ENCODE measurements at places on chromosomes 7 and 10.
A peak's percentile ranks its signal among the peaks of the same experiment; 100 is the strongest.

DNA sequence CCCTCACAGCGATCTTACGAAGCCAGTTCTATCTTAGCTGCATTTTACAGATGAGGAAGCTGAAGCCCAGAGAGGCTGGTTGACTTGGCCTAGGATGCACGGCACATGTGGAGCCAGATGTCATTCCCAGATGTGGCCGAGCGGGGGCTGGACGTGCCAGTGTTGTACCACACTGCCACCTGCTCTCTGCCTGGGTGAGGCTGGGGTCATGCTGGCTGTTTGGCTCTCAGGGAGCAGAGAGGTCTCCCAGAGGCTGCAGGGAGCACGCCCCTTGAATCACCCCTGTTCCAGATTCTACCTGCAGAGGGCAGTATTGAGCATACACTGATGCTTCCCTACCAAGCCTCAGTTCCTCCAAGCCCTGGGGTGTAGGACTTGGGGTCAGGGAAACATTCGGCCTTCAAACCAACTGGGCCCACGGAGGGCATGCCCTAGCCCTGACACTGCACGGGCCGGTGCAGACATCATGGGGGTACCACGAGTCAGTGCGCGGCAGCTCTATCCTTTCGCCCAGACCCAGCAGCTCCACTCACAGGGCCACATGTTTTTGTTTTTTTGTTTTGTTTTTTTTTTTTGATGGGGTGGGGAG lies 3.8 kb upstream of the GTF2IRD1 start:
- peak; percentile 71 for DNase-seq

GRCh38 chr7:6147627-6148026 lies 116.5 kb downstream of the ANKRD61 start:
- no peak for DNase-seq

DNA sequence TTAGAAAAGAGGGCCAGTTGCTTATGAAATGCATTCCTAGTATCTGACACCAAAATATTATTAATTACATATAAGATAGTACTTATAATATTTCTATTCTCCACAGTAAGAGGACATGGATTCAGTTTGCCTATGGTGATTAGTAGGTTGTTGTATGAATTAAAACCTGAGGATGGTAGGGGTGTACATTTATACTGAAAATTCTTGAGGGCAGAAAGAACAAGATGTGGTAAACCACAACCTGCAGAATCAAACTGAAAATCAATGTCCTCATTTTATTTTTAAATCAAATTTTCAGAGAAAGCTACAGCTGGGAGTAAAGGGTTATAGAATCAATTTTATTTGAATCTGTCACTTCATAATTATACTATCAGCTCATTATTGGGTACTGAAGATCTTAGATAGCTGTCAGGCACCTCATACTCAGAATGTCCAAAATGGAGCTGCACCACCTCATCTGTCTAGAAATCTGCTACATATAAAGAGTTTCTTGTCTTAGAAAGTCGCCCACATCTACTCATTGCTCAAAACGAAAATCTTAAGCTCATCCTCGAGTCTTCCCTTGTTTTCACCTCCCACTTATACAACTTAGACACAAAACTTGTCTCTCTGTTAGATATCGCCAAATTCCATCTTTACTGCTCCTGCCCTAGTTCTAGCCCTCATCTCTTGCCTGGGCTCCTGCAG lies 65.4 kb downstream of the MYO3A start:
- DNase-seq: peak; percentile 6

DNA sequence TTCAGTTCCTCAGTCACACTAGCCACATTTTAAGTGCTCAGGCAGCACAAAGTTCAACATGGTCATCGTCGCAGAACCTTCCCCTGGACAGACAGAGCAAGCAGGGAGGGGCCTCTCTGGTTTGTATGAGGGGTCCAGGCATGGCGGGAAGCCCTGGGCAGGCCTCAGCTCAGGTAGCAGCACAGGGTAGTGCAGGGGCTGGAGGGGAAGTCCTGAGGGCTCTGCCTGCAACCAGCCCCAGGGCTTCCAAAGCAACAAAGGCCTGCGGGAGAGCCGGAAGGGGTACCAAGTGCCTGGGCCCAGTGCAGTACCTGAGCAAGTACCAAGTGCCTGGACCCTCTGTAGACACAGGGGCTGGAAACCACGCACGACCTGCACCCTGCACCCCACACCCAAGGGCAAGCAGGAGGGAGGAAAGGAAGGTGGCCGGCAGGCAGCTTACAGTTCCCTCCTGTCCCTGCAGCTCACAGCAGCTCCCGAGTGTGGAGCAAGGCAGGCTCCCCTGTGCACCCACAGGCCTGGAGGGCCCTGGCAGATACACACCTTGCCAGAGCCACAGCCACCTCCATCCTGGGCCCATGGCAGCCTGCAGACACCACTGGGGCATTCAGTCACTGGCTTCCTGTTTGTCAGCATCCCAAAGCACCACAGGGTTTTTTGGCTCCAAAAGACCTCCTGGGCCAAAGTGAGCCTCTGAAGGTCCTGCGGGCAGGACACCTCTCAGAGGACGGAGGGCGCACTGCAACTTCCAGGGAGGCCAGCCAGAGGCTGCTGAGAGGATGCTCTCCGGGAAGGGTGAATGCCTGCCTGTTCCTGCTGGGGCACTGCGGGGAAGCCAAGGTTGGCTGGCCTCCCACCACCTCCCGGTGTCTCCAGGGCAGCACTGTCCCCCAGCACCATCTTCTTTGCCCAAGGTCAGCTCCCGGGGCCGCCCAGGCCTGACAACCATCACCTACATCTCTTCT lies 6.5 kb upstream of the RET start:
- DNase-seq: no peak

DNA sequence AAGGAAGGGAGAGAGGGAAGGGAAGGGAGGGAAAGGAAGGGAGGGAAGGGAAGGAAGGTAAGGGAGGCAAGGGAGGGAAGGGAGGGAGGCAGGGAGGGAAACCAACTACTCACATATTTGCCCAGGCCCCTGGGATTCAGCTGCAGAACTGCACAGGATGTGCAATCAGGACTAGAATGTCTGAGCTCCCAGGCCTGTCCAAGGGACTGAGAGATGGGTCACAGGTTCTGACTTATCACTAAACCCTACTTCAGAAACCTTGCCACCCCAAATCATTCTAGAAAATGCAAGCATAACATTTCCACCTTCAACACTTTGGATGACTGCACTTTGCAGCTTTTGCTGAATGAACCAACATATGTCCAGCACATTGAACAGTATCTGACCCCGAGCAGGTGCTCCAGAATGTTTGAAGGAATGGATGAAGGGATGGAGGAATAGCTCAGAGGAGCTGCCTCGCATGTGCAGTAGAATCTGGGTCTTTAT lies 245.3 kb downstream of the KCNMA1 start:
- no peak for DNase-seq

GRCh38 chr10:126431816-126432215 lies 43.5 kb upstream of the ADAM12 start:
- DNase-seq: no peak

GRCh38 chr7:114008696-114009095 lies 89.9 kb upstream of the PPP1R3A start:
- DNase-seq: no peak

DNA sequence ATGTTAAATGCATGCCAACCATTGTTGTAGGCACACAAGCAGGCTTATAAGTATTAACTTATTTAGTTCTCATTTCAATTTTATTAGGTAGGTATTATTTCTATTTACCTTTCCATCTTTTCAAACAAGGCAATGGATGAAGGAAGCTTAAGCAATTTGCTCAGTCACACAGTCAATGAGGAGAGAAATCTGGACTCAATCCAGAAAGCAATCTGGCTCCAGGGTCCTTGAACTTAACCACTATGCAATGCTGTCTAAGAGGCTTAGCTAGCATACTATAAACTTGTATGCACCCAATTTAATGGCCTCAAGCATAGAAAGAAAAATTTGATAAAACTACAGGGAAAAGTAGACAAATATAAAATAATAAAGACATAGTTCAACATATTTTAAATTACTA lies 88.6 kb downstream of the VWDE start:
- no peak for DNase-seq

- no peak for DNase-seq
Observed at GRCh38 chr7:73703225-73703624, 16.2 kb downstream of the STX1A start.

GRCh38 chr7:69654381-69654780 lies 56.1 kb downstream of the AUTS2 start:
- DNase-seq: no peak

GRCh38 chr10:18071591-18071990 lies 68.6 kb upstream of the CACNB2 start:
- no peak for DNase-seq

- DNase-seq: no peak
Observed at GRCh38 chr7:94382132-94382531, 12.6 kb upstream of the COL1A2 start.

DNA sequence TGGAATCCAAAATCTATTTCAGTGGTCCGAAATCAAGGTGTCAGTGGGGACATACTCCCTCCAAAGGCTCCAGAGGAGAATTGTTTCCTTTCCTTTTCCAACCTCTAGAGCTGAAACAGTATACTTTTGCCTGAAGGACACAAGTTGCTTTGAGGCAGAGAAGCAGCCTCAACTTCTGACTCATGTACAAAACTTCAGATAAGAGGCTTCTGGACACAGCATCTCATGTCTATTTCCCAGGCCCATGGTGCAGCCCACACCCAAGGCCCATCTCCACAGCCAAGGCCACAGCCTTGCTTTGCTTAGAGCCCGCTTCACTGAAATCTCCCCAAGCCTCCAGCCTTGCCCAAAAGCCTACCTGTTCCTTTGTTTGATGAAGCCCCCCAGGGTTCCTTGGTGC lies 68.9 kb downstream of the ZNF467 start:
- DNase-seq: no peak

DNA sequence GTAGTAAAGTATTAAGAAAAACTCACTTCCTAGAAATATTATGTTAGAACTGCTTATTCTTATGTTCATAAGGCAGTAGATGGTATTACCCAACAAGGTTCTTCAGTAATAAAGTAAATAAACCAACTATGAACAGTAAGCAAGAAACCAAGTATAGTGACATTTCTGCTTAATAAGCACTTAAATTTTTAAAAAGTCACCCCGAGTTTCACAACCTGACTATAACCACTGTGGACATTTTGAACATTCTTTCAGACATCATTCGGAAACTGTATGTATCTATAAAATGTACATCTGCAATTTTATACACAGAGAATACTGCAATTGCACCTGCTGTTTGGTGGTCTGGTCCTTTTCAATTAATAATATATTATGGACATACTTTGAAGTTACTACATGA lies 1073.6 kb downstream of the XPNPEP1 start:
- no peak for DNase-seq

DNA sequence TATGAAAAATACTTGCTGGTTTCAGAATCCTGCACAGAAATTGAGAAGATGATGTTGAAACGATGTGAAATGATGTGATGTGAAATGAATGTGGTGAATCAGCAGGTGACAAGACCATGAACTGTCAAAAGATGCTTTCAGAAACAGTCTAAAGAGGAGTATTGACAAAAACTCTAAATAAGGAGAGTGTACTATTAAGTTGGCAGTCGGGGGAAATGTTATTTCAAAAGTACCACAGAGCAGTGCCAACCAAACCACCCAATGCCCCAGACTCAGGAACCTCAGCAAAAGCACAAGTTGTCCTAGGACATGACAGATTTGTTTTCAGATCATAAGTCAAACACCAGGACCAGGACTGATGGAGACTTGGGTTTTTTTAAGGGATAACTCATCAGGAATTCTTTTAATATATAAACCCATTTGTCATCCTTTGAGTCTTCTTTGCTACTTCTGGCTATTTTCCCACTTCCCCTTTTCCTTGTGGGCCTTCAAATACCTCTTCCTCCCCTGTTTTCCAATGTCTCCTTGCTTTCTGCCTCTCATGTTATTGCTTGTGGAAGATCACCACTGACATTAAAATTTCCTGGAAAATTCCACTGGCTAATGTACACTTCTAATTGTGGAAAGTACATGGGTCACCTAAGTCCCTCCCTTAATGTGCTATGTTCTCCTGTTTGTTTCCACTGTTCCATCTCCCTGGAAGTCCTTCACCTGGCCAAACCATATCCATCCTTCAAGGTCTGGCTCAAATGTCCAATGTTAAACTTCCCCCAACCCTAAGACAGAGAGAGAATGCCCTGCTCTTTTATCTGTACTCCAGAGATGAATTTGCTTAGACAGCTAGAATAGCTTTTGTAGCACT lies 10.2 kb upstream of the PPP1R3C start:
- DNase-seq: no peak

GRCh38 chr10:60820093-60820754 lies 41.9 kb downstream of the CDK1 start:
- no peak for DNase-seq

GRCh38 chr10:113576852-113577251 lies 24.0 kb downstream of the HABP2 start:
- no peak for DNase-seq

DNA sequence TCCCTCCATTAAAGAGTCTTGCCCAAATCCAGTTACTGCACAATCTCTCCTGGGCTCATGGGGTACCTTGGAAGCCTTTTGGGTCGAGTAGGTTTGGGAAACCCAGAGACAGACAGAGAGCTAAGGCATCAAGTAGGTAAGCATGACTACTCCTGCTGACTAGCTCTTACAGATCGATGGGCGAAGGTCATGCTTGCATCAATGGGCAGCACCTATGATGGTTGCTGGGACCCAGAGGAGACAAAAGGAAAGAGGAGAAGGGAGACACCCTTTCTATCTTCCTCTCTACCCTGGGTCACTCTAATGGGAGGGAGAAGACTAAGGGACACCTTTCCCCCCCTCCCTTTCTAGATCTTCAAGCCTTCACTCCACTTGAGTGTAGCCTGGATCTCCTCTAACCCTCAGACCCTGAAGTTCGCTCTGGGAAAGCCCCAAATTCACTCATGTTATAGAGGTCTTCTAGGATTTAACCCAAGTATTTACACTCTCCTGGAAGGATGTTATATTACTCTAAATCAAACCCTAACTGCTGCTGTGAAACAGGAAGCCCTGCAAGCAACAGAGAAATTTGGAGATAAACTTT lies 31.6 kb upstream of the ZNF746 start:
- DNase-seq: no peak

Data from activated CD4-positive, alpha-beta T cell treated with anti-CD3 and anti-CD28 coated beads, Interleukin-2, amount 50 U/mL, for 16 hours (primary cell).